Caco-2 (cell line): ENCODE measurements at places on chromosomes 13 and 19.

DNA sequence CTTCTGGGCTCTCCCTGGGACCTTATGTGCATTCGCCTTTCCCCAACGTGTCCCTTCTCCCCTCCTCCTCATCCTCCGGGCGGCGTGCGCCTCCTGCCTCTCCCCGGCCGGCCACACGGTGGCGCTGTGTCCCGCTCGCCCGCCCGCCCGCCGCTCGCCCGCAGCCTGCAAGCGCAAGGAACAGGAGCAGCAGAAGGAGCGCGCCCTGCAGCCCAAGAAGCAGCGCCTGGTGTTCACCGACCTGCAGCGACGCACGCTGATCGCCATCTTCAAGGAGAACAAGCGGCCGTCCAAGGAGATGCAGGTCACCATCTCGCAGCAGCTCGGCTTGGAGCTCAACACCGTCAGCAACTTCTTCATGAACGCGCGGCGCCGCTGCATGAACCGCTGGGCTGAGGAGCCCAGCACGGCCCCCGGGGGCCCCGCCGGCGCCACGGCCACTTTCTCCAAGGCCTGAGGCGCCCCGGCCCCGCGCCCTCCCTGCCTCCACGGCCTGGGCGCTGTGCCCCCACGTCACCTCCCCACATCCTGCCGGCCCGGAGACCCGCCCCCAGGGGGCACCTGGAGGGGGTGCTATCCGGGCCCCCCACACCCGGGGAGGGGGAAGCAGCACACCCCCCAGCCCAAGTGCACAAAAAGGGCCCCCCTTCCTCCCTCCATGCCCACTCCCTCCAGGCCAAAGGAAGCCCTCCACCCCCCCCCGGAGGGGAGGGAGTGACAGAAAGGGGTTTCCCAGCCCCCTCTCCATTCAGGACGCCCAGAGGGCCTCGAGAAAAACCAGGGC is 21.9 kb downstream of the ONECUT3 start:
- H3K27me3 ChIP-seq = no peaks in the 10 kb centered on the region
- H3K36me3 ChIP-seq = no peaks in the 10 kb centered on the region
- peak; percentile 56 for DNase-seq
- H3K27ac ChIP-seq = no peak overlapping the region
- no peaks in the 10 kb centered on the region for H3K4me1 ChIP-seq

DNA sequence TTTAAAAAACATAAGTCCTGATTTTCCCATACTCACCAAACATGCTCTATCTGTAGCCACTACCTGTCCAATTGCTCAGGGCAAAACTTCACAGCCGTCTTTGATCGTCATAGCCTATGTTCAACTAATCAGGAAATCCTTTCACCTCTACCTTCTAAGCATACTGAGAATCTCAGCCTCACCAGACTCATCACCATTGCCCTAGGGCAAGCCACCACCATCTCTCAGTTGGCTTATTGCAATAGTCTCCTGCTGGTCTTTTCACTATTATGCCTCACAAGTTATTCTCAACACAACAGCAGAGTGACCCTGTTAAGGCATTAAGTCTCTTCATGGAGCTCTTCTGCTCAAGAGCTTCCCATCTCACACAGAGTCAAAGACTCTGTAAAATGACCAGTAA is 260.4 kb upstream of the MAB21L1 start:
- H3K27ac ChIP-seq = no peak overlapping the region
- no peak for DNase-seq
- H3K36me3 ChIP-seq = no peaks in the 10 kb centered on the region
- H3K4me1 ChIP-seq = no peaks in the 10 kb centered on the region
- no peak overlapping the region for H3K4me3 ChIP-seq

- no peaks in the 10 kb centered on the region for H3K36me3 ChIP-seq
- H3K4me1 ChIP-seq = peaks cover 11% of the 10 kb centered on the region
- H3K4me3 ChIP-seq = no peak overlapping the region
Observed at GRCh38 chr19:13098277-13099072, 4.2 kb downstream of the LYL1 start.

GRCh38 chr13:113607056-113607888 is 22.7 kb downstream of the TFDP1 start:
- H3K4me3 ChIP-seq = no peak overlapping the region
- no peak overlapping the region for H3K27ac ChIP-seq
- no peak for DNase-seq
- H3K27me3 ChIP-seq = no peaks in the 10 kb centered on the region
- no peaks in the 10 kb centered on the region for H3K4me1 ChIP-seq
- peaks cover 10% of the 10 kb centered on the region for H3K36me3 ChIP-seq

GRCh38 chr19:940591-941291 is 14.9 kb downstream of the ARID3A start:
- peaks cover 7% of the 10 kb centered on the region for H3K36me3 ChIP-seq
- H3K4me3 ChIP-seq = no peak overlapping the region
- H3K27me3 ChIP-seq = no peaks in the 10 kb centered on the region

- no peak for DNase-seq
- H3K27ac ChIP-seq = no peak overlapping the region
- no peaks in the 10 kb centered on the region for H3K27me3 ChIP-seq
- H3K4me1 ChIP-seq = no peaks in the 10 kb centered on the region
- no peak overlapping the region for H3K4me3 ChIP-seq
- H3K36me3 ChIP-seq = no peaks in the 10 kb centered on the region
Observed at GRCh38 chr19:51293571-51294210, 17.8 kb upstream of the IGLON5 start.

- no peak for DNase-seq
- H3K27ac ChIP-seq = no peak overlapping the region
- H3K27me3 ChIP-seq = no peaks in the 10 kb centered on the region
- no peak overlapping the region for H3K4me3 ChIP-seq
Observed at GRCh38 chr13:45850027-45850613, 1.4 kb downstream of the SIAH3 start.

DNA sequence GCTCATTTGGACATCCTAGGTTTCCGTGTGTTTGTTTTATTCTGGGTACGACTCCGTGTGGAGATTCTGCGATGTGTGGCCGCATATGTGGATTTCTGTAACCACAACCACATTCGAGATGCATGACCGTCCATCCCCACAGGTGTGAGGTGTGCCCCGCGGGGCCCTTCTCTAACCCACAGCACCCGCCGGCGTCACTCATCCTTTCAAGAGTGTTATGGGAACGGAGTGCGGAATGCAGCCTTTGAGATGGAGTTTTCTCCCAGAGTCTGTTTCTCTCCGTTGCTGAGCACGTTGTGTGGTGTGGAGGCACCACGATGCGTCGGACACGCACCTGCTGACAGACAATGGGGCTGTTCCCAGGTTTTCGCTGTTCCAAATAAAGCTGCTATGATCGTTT is 40.0 kb downstream of the C13orf46 start:
- no peaks in the 10 kb centered on the region for H3K27me3 ChIP-seq
- H3K4me1 ChIP-seq = 0 out of 2 replicates have a peak, but pooled peaks cover 4% of the 10 kb centered on the region
- DNase-seq = no peak
- H3K27ac ChIP-seq = no peak overlapping the region
- H3K36me3 ChIP-seq = no peaks in the 10 kb centered on the region

- H3K36me3 ChIP-seq = no peaks in the 10 kb centered on the region
- H3K27ac ChIP-seq = no peak overlapping the region
- DNase-seq = no peak
- no peaks in the 10 kb centered on the region for H3K4me1 ChIP-seq
- H3K4me3 ChIP-seq = no peak overlapping the region
Observed at GRCh38 chr19:58429745-58430144, 10.2 kb downstream of the ZNF132 start.

DNA sequence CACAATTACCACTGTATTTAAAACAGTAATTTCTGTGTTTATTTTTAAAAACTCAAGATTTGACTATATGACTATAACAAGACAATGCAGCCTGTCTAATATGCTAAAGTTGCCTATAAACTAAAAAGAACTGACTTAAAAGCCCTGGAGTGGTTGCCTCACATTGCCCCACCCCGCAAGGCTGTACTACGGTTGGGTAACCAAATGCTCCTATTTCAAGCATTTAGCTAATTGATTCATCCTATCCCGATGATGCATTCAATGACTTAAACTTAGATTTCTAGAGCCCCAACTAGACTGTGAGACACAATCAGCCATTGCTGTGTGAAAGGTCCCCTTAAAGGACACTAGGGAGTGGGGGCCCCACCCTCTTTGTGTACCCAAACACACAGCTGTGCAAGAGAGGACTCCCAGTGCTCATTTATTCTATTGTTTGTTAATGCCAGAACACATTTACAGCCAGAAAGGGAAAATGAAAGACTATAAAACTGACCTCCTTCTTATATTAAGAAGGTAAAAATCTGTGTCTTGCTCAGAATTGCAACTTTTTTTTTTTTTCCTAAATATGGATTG is 66.9 kb downstream of the MIPEP start:
- DNase-seq = no peak
- no peaks in the 10 kb centered on the region for H3K36me3 ChIP-seq
- no peaks in the 10 kb centered on the region for H3K27me3 ChIP-seq
- H3K4me1 ChIP-seq = no peaks in the 10 kb centered on the region

DNA sequence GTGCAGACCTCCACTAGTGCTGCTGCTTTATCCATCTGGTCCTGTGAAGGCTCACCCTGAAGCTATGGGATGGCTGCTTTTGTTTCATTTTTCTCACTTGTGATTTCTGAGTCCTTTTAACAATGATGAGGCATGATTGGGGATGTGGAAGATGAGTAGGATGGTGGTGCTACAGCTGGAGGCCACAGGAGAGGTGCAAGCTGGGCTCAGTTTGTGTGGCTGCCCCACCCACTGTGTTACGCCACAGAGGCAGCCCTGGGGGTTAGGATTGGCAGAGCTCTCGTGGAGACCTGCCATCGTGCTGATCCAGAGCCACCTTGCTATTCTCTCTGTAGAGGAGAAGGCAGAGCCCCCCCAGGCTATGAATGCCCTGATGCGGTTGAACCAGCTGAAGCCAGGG is 19.6 kb upstream of the QTRT1 start:
- no peaks in the 10 kb centered on the region for H3K27me3 ChIP-seq
- no peak overlapping the region for H3K4me3 ChIP-seq
- peaks cover 17% of the 10 kb centered on the region for H3K36me3 ChIP-seq
- no peak overlapping the region for H3K27ac ChIP-seq
- DNase-seq = no peak

- no peak for DNase-seq
- no peak overlapping the region for H3K27ac ChIP-seq
- H3K27me3 ChIP-seq = no peaks in the 10 kb centered on the region
- H3K4me3 ChIP-seq = no peak overlapping the region
- no peaks in the 10 kb centered on the region for H3K36me3 ChIP-seq
- no peaks in the 10 kb centered on the region for H3K4me1 ChIP-seq
Observed at GRCh38 chr13:42561752-42562467, 12.0 kb upstream of the TNFSF11 start.

- H3K36me3 ChIP-seq = no peaks in the 10 kb centered on the region
- H3K4me1 ChIP-seq = peaks cover 8% of the 10 kb centered on the region
- H3K27me3 ChIP-seq = no peaks in the 10 kb centered on the region
Observed at GRCh38 chr13:86840250-86841191, 830.6 kb upstream of the SLITRK5 start.

- H3K4me3 ChIP-seq = peak overlapping the region; percentile 44
- DNase-seq = peak; percentile 59
- peak overlapping the region; percentile 99 for H3K27ac ChIP-seq
Observed at GRCh38 chr19:57850553-57851017, 926 bp downstream of the ZNF587 start.

- H3K4me1 ChIP-seq = no peaks in the 10 kb centered on the region; the same call in 1 of the 2 replicates
- H3K27me3 ChIP-seq = no peaks in the 10 kb centered on the region
- DNase-seq = no peak
Observed at GRCh38 chr13:102231479-102231878, 170.4 kb downstream of the FGF14 start.

DNA sequence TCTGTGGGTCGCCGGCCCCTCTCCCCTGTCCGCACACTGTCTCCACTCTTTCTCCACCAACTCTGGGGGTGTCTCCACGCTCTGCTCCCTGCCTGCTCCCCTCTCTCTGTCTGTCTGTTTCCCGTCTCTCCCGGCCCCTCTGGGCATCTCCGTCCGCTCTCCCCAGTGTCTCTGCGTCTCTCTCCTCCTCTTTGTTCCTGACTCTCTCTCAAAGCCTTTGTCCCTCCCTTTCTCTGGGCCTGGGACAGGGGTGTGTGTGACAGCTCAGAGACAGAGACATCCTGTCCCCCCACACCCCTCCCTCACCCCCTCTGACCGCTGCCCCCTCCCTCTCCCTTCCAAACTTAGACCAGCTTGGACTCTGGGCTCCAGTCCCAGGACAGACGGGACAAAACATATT is 668 bp upstream of the SBK3 start:
- no peaks in the 10 kb centered on the region for H3K27me3 ChIP-seq
- H3K4me1 ChIP-seq = peaks cover 39% of the 10 kb centered on the region
- peak overlapping the region; percentile 65 for H3K27ac ChIP-seq

DNA sequence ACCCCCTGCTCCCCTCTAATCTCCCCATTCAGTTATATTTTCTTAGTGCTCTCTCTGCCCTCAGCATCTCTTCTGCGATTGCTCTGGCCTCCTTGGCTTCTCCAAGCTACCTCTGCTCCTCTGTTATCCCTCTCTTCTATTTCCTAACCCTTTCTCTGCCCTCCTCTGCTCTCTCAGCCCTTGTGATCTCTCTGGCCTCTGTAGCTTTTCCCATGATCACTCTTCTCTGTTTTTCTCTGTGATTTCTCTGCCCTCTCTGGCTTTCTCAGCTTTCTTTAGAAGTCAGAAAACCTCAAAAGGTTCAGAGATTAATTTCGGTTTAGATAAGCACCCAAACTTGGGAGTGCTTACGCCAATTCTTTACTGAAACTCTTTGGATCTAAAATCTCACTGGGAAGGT is 795.0 kb downstream of the DIAPH3 start:
- no peak for DNase-seq
- H3K27ac ChIP-seq = peak overlapping the region; percentile 3
- H3K27me3 ChIP-seq = no peaks in the 10 kb centered on the region
- H3K36me3 ChIP-seq = no peaks in the 10 kb centered on the region

DNA sequence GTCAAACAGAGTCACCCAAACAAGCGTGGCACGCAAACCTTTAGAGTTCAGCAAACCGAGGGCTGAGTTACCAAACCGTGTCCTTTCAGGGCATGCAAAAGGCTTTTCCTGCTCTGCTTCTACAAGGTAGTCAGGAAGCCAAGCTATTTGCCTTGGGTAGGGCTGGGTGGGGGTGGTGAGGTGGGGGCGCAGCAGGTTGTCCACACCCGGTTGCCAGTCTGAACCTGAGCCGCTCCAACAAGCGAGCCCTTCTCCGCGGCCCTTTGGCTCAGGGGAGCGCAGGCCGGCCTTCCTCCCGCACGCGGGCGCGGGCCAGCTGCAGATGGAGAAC is 347 bp upstream of the CLDN10 start:
- no peak overlapping the region for H3K27ac ChIP-seq
- DNase-seq = no peak
- H3K27me3 ChIP-seq = no peaks in the 10 kb centered on the region
- H3K4me1 ChIP-seq = no peaks in the 10 kb centered on the region
- H3K36me3 ChIP-seq = no peaks in the 10 kb centered on the region
